ENCODE measurements at places on chromosomes 11 and 22.

GRCh38 chr11:132904607-132905006 lies 627.7 kb downstream of the OPCML start:
- DNase-seq = no peak
- H3K27me3 ChIP-seq = no peaks in the 10 kb centered on the region
- no peaks in the 10 kb centered on the region for H3K36me3 ChIP-seq

DNA sequence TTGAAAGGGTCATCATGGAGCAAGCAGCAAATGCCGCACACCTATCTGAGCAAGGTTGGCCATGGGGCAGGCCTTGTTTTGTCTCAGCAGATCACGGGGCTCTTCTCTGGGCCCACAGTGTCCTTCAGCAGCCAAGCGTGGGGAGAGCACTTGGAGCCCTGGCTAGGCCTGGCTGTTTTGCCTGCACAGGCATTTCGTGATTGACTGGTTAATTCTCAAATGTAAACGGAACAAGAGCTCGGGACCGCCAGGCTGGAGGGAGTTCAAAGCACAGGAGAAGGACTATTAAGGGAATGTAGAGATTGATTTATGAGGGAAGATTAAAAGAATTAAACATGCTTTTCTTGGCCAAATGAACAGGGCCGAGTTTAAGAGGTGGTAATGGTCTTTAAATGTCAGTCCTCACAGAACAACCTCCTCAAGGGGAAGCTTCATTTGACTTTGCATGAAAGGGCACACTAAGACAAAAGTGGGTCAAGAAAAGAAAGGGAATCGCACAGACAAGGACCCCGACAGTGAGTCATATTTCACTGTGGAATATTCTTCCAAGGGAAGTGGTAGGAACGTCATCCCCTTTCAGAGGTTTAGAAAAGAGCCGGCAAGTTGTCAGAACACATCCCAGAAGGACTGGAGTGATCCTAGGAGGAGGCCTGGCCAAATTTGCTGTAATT lies 20.7 kb downstream of the SPON1 start:
- H3K27me3 ChIP-seq = no peaks in the 10 kb centered on the region
- no peaks in the 10 kb centered on the region for H3K4me1 ChIP-seq
- no peak overlapping the region for H3K4me3 ChIP-seq
- peak overlapping the region; percentile 31 for H3K27ac ChIP-seq
- DNase-seq = peak; percentile 46
- no peaks in the 10 kb centered on the region for H3K36me3 ChIP-seq

DNA sequence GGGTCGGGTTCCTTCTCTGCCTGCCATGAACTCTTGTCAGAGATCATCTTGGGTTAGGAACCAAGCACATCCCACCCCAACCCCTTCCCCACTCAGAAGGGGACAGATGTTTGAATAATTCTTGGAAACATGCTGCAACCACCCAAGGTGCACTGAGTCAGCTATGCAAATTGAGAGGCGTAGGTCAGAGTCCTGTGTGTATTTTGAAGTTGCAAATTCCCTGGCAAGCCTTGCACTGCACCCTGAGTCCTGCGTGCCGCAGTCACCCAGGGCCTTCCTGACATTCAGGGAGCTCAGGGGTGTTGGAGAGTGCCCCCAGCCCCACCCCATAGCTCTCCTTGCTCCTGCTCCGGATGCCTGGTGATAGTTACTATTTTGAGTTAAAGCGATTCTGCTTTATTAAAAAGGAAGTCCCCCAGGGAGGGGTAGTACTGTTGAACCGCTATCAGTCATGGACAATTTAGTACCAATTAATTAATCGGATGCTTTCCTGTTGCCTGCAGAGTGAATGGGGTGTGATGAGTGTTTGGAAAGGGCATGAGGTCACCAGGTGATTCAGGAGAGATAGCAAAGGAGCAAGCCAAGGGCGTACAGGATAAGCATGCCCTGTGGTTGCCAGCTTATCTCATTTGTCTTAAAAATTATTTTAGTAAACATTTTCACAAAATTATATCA lies 123.7 kb downstream of the GRIK4 start:
- H3K36me3 ChIP-seq = no peaks in the 10 kb centered on the region
- H3K27ac ChIP-seq = no peak overlapping the region
- no peaks in the 10 kb centered on the region for H3K4me1 ChIP-seq
- H3K4me3 ChIP-seq = no peak overlapping the region
- H3K27me3 ChIP-seq = no peaks in the 10 kb centered on the region

- no peak overlapping the region for H3K27ac ChIP-seq
- H3K36me3 ChIP-seq = no peaks in the 10 kb centered on the region
- no peaks in the 10 kb centered on the region for H3K4me1 ChIP-seq
- no peak overlapping the region for H3K4me3 ChIP-seq
- DNase-seq = peak; percentile 33
Measured at GRCh38 chr11:44286268-44286880, 23.6 kb downstream of the ALX4 start.

GRCh38 chr11:73453562-73453961 lies 77.4 kb downstream of the RELT start:
- no peaks in the 10 kb centered on the region for H3K4me1 ChIP-seq
- no peaks in the 10 kb centered on the region for H3K27me3 ChIP-seq
- no peaks in the 10 kb centered on the region for H3K36me3 ChIP-seq
- H3K27ac ChIP-seq = no peak overlapping the region

- no peak overlapping the region for H3K27ac ChIP-seq
- no peaks in the 10 kb centered on the region for H3K27me3 ChIP-seq
- H3K36me3 ChIP-seq = no peaks in the 10 kb centered on the region
- no peak overlapping the region for H3K4me3 ChIP-seq
Measured at GRCh38 chr11:19721176-19721575, 8.5 kb downstream of the NAV2 start.

DNA sequence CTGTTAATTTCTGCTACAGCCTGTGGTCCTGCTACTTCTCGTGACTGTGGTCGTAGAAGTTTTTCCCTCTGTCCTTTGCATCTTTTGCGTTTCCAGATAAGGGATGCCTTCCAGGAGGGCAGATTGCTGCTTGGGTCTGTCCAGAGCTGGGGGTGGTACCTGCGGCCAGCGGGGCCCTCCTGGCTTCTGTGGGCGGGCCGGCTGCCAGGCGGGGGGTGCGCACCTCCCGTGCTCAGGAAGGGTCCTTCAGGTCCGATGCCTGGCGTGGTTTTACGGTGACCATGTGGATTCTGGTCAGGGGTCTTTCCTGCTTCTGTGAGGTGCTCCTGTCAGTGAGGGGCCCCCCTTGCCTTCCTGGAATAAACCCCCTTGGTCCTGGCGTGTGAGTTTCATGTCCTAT lies 84.8 kb downstream of the KCNQ1 start:
- no peak for DNase-seq
- peaks cover 7% of the 10 kb centered on the region for H3K4me1 ChIP-seq
- H3K27ac ChIP-seq = no peak overlapping the region
- no peaks in the 10 kb centered on the region for H3K27me3 ChIP-seq
- H3K4me3 ChIP-seq = no peak overlapping the region
- H3K36me3 ChIP-seq = no peaks in the 10 kb centered on the region
